Cerebellum (tissue), 4 donors: ENCODE measurements at places on chromosomes 11 and 22. TPM values are rescaled to one million over a fixed set of nuclear protein-coding genes. Genes with fewer than 3 reads are reported as not detected.

Gene CCDC116
- total RNA-seq: 0.45 TPM

DNA sequence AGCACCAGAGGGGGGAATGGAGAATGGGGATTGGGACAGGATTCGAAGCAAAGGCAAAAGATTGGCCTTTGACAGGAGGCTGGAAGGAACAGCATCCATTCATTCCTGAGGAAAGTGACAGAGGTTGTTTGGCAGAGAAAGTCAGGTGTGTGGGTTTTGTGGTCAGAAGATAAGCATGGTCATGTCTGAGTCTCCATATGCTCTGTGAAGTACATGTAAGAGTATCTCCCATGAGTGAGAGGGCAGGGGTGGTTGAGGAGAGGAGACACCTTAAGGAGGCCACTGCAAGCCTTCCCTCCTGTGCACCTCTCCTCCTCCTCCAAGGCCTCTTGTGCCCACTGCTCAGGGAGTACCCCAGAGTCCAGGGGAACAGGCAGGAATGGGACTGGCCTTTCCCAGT lies 1.9 kb upstream of the NLRP10 start:
- DNase-seq: no peak

DNA sequence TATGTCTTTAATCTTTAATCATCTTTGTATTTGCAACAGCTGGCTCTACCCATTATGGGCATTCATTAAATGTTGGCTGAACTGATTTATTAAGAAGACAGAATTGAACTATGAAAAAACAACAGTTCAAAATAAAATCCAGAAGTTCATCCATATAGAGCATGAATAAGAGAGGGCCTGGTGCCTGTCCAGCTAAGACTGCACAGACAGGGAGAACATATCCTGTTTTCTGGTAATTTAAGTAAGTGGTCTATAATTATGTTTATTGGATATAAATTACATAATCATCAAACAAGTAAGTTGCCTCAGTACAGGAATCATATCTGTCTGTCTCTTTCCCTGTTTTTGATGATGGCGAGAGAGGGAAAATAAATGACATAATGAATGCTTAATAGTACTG lies 137.2 kb downstream of the RBFOX2 start:
- no peak for DNase-seq

- DNase-seq: no peak
These were observed 2.2 kb upstream of the ZFTA start for GRCh38 chr11:63770763-63771162.

DNA sequence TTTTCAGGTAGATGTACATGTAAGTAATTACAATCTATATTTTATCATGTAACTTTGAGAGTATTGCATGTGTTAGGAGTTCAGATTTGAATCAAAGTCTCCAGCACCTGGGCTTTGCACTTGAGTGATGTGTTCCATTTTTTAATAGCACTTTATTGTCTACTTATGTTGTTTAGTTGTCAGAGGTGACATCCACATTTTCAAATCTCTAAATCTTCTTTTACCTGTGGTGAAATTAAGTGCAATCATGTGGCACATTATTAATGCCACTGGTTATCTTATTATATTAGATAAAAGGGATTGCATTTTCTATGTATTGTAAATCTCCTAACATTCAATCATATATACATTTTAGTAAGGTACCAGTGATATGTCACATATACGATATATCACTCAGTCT lies 333.4 kb downstream of the AASDHPPT start:
- DNase-seq: no peak

DNA sequence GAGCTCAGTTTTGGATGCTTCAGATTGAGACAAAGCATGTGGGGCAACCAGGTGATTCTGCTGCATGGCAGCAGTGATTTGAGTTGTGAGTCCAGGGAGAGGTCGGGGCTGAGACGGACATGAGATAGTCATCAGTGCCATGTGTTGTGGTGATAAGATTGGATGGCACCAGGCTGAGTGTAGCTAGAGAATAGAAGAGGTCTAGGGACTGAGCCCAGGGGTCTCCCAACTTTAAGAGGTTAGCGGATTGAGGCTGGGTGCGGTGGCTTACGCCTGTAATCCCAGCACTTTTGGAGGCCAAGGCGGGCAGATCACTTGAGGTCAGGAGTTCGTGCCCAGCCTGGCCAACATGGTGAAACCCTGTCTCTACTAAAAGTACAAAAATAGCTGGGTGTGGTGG lies 6.3 kb upstream of the CTSD start:
- DNase-seq: no peak

DNA sequence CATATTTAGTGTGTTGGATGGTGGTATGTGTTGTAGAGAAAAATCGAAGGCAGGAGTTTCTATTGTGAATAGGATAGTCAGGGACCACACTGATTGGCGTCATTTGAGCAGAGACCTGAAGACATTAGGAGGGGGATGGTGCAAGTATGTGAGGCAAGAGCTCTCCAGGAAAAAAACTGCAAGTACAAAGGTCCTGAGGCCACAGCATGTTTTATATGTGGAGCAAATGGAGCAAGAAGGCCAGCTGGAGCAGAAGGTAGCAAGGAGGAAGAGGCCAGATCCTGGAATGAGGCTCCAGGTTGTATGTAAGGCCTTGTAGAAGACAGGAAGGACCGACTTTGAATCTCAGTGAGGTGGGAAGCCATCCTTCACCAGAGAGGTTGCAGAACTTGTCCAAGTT lies 14.2 kb upstream of the MICALL1 start:
- DNase-seq: no peak

Gene EIF3M
- 91.5 TPM for total RNA-seq

Gene SCARF2
- total RNA-seq: 3.2 TPM

Gene KIF18A
- total RNA-seq: 15.0 TPM
